Activated CD8-positive, alpha-beta T cell treated with anti-CD3 and anti-CD28 coated beads for 36 hours (primary cell): ENCODE measurements at places on chromosomes 1 and 21. TPM values are rescaled to one million over a fixed set of nuclear protein-coding genes. Genes with fewer than 3 reads are reported as not detected.

The STPG1 gene
- 5.6 TPM for total RNA-seq

The SPAG17 gene
- total RNA-seq = not detected

DNA sequence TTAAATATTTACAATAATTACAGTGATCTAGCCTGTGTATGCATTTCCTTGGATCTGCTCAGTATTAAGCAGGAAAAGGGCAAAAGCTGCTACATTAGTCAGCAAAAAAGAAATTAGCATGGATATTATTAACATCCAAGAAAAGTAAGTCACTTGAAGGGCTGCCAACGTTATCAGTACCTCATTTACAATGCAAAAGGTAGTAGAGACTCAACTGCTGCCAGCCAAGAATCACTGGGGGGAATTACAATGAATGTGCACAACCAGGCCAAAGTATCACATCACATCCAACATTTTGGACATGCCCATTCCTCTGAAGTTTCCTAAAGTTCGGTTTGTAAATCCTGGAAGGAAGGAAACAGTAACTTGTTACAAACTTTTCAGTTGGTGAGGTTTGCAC lies 1.9 kb downstream of the CNN3 start:
- H3K27me3 ChIP-seq = peaks cover 19% of the 10 kb centered on the region
- H3K4me1 ChIP-seq = peaks cover 15% of the 10 kb centered on the region
- peaks cover 2% of the 10 kb centered on the region for H3K36me3 ChIP-seq
- H3K27ac ChIP-seq = no peak overlapping the region

The PIK3CD gene
- total RNA-seq = 152 TPM

DNA sequence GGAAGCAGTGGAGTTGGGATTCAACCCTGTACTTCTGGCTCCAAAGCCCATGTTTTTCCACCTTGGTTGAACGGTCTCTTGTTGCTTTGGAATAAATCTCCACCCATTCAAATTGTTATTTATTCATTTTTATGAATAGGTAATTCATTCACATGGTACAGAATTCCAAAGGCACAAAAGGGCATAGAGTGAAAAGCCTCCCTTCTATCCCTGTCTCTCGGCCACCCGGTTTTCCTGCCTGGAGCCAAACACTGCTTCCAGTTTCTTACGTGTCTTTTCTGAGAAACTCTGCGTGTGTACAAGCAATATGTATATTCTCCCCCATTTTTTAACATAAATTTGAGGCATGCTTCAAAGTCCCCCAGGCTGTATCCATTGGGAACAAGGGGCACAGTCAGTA lies 3.9 kb downstream of the EXTL1 start:
- no peak overlapping the region for H3K4me3 ChIP-seq
- peaks cover 3% of the 10 kb centered on the region for H3K4me1 ChIP-seq
- no peak for DNase-seq
- no peaks in the 10 kb centered on the region for H3K36me3 ChIP-seq
- no peaks in the 10 kb centered on the region for H3K27me3 ChIP-seq

GRCh38 chr21:44374601-44375280 lies 21.3 kb downstream of the TRPM2 start:
- no peak overlapping the region for H3K4me3 ChIP-seq
- peak overlapping the region; percentile 55 for H3K27ac ChIP-seq
- peaks cover 2% of the 10 kb centered on the region for H3K36me3 ChIP-seq
- no peak for DNase-seq
- H3K4me1 ChIP-seq = peaks cover 14% of the 10 kb centered on the region

DNA sequence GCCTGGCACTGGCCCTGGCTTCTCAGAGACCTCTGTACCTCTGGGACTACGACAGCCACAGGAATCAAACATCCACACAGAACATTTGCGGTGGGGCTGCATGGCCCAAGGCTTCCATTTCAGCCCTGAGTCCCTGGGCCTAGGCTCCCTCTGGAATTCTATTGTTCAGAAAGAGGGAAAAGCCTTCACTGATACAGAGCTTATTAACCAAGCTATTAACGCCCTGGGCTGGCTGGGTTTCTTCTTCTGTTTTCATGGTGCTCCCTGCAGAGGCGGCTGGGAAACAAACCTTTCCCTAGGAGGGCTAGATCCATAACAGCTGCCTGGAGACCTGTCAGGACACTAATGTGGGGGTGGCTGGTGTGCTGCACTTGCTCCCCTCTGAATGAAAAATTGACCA lies 88.2 kb downstream of the KAZN start:
- H3K36me3 ChIP-seq = no peaks in the 10 kb centered on the region
- no peak overlapping the region for H3K4me3 ChIP-seq
- H3K27ac ChIP-seq = no peak overlapping the region

DNA sequence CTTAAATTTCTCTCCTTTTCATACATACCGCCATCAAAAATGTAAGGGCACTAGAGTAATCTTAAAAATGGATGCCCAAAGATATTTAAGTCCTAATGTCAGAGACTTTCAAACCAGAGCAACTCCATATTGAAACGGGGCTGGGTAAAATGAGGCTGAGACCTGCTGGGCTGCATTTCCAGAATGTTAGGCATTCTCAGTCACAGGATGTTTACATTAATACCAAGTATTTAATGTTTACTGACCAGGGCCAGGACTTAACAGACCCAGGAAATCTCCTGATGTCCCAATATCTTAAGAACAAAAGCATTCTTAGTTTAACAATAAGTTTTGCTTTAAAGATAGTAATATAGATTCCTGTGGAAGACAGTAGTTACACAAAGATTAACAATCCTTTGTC lies 563.9 kb upstream of the BEND5 start:
- H3K36me3 ChIP-seq = no peaks in the 10 kb centered on the region
- no peaks in the 10 kb centered on the region for H3K4me1 ChIP-seq
- H3K4me3 ChIP-seq = no peak overlapping the region
- DNase-seq = no peak

DNA sequence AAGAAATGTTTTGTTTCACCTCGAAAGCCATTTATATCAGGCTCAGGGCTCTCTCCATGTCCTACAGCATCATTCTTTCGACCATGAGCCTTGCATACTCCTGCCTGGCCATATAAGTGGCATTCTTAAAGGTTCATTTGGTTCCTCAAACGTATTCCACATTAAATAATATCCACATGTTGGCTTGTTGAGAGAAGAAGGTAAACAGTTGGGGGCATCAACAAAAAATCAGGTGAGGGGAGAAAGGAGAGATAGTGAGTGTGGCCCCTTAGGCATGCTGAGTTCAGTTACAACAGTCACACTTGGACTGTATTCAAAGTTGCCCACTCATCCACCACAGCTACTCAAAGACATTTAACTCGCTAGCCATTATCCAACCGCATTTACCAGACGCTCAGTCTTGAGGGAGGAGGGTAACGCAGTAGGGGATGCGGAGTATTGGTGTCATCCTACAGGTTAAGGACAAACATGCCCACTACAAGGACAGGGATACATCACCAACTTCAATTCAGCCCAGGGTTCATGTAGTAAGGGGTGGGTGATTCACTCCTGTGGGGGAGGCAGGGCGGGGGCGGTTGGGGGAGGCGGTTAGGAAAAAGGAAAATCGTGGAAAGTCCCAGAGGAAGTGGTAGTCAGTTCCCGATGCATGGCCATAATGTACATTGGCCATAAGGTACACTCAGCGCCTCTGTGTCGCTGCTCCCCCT lies 1.4 kb downstream of the ZNF697 start:
- H3K27ac ChIP-seq = no peak overlapping the region
- peaks cover 69% of the 10 kb centered on the region for H3K27me3 ChIP-seq
- peak; percentile 3 for DNase-seq
- peak overlapping the region; percentile 70 for H3K4me3 ChIP-seq
- H3K4me1 ChIP-seq = peaks cover 24% of the 10 kb centered on the region

GRCh38 chr1:159827549-159827948 lies 876 bp downstream of the SLAMF8 start:
- peaks cover 3% of the 10 kb centered on the region for H3K36me3 ChIP-seq
- H3K4me3 ChIP-seq = peak overlapping the region; percentile 51
- H3K27me3 ChIP-seq = no peaks in the 10 kb centered on the region
